Fibroblast of upper back skin (primary cell): ENCODE measurements at places on chromosomes 1 and 21.

DNA sequence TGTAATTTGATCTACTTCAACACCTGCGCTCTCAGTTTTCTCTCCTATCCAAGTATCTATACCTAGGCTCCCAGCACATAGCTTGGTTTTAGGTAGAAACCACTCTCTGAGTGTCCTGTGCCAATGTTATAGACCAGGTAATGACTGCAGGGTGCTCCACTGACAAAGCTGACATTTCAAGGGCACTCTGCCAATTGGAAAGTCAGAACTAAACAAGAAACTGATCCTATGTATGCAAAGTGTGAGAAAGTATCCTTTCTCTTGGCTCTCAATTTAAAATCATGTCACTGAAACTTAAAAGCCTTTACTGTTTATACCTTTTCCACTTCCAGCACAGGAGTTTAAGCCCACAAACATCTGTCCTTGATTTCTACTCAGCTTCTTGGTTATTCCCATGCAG, 45.0 kb upstream of the AIM2 start:
- no peak for DNase-seq

- no peak for DNase-seq
Observed at GRCh38 chr1:23481026-23481597, 2.9 kb downstream of the ASAP3 start.

GRCh38 chr1:58833166-58833565, 49.3 kb upstream of the JUN start:
- DNase-seq, result no peak

GRCh38 chr1:91876040-91876470, 9.9 kb downstream of the TGFBR3 start:
- no peak for DNase-seq

DNA sequence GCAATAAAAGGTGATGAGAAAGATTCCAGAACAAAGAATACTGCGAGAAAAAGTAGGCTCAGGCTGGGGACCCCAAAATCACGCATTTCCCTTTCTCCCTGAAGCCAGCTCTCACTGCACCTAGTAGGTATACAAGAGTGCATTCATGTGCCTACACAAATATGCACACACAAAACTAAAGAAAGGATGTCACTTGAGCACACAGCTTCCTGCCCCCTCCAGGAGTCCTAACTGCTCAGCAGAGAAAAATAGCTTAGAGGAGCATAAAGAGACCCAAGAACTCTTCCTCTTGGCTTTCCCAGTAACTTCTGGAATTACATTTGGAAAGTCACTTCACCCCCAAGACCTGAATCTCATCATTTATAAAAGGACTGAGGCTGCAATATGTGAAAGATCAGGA, 38.0 kb downstream of the JAK1 start:
- DNase-seq, result no peak

DNA sequence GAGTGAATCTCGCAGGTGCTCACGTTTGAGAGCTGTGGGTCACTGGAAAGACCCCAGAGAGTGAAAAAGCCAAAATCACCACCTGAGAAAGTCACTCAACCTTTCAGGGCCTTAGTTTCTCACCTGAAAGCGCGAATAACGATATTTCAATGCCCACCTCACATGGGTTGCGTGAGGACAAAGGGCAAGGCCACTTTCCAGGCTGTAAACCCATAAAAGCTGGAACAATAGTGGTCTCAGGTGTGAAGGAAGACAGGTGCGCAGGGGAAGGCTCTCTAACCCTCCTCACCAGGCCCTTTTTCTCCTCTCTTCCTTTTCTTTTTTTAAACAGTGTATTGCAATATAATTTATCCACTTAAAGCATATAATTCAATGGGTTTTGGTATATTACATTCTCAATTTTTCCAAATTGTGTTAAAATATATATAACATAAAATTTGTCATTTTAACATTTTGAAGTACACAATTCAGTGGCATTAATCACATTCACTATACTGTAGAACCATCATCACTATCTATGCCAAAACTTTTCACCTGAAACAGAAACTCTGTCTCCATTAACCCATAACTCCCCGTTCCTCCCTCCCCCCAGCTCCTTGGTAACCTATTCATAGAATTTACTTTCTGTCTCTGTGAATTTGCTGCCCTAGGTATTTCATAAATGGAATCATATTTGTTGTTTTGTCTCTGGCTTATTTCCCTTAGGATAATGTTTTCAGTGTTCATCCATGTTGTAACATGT, 118.4 kb upstream of the TNR start:
- no peak for DNase-seq

DNA sequence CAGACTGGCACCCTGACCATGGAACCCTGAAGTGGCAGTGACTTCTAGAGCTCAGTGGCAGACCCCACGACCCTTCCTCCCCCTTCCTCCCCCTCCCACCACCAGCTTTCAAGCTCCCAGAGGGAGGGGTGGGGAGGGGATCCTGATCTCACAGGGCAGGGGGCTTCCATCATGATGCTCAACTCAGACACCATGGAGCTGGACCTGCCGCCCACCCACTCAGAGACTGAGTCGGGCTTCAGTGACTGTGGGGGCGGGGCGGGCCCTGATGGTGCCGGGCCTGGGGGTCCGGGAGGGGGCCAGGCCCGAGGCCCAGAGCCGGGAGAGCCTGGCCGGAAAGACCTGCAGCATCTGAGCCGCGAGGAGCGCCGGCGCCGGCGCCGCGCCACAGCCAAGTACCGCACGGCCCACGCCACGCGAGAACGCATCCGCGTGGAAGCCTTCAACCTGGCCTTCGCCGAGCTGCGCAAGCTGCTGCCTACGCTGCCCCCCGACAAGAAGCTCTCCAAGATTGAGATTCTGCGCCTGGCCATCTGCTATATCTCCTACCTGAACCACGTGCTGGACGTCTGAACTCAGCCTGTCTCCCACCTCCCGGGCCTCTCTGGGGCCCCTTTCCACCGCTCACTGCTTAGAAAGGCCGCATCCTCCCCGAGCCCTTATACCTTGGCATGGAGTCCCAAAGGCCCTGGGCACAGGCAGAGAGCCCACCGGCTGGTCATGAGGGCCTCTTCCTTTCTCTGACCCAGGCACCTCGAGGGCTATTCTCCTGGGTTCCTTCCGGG, 3.9 kb downstream of the NHLH1 start:
- no peak for DNase-seq

DNA sequence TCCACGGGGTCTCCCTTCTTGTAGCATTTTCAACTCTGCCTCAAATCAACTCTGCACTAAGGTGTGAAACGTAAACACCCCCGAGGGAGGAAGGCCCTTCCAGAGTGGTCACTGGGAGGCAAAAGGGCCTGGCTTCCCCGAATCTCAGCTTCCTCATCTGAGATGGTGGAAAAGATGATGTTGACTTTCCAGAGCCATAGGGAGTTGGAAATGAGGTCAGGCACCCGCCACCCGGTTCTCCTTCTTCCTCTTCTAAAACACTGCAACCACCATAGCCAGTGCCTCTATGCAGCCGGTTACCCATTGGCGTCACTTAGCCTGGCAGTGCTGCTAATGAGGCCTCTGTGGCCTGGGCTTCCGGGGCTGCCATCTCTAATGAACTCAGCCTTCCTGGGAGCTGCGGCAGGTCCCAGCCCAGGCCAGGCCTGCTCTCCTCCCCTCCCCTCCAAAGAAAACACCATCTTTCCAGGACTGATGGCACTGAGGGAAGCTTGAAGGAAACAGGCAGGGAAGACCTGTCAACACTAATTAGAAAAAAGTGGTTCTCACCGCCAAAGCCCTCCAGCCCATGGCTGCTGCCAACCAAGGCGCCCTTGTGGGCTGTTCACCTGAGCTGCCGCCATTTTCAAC, 175.0 kb downstream of the KAZN start:
- no peak for DNase-seq

- DNase-seq, result peak; percentile 43
Observed at GRCh38 chr1:19799230-19800075, at the start of gene TMCO4. Gene TMCO4 (minus strand): TSS chr1:19799916. CDS start chr1:19780758, 19,158 bp downstream.

GRCh38 chr1:84851839-84852238, 41.2 kb downstream of the LPAR3 start:
- peak; percentile 86 for DNase-seq

GRCh38 chr1:234237393-234237792, 135.9 kb upstream of the COA6 start:
- DNase-seq, result no peak
